ENCODE measurements at places on chromosomes 1 and 21.
A peak's percentile ranks its signal among the peaks of the same experiment; 100 is the strongest.

- DNase-seq, result no peak
These were observed 636 bp downstream of the WARS2 start for GRCh38 chr1:119139857-119140176.

DNA sequence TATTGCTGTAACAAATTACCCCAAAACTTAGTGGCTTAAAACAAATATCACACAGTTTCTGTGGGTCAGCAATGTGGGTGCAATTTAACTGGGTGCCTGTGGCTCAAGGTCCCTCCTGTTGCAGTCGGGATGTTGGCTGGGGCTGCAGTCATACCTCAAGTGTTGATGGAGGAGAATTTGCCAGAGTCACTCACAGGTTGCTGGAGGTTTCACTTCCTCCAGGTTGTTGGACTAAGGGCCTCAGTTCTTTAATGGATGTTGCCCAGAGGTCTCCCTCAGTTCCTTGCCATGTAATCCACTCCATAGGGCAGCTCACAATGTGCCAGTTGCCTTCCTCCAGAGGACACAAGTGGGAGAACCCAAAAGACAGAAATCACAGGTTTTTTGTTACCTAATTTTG lies 2.5 kb upstream of the TAF13 start:
- DNase-seq, result no peak

DNA sequence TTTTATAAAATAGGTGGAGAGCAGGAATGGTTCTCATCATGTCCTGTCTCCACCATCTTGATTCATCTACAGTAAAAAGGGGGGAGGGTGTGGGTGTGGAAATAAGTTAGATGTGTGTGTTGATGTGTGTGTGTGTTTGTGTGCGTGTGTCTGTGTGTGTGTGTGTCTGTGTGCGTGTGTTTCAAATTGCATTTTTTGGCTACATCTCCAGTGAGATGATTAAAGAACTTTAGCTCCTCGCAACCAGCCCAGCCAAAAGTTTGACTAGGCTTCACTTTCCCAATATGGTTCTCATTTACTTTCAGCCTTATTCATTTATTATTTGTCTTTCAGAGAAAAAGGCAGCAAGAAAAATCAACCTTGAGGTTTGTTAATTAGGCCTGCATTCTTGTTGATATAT lies 14.7 kb upstream of the HAO2 start:
- no peak for DNase-seq

DNA sequence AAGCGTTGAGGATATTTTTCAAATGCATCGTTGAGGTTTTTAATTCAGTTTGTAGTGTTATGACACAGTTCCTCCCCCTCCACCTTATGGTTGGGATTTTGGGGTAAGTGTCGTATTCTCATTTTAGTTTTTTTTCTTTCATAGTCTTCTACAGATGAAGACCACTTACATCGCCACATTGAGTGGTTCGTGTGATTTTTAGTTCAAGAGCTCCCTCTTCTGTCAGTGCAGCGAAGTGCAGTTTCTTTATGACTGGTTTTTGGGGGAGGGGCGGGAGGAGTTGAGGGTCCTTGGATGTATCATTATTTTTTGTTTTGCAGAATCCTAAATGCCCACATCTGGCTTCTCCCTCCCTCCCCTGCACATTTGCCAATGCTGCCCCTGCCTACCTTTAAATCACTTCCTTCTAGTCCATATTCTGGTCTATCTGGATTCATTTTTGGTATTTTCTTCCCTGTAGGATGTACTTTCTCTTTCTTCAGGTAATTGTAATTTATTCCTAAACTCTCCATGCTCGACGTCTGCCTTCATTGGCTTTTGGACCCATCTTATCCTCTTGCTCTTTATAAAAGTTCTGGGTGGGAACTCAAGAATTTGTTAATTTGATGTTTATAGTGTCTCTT lies 433.1 kb downstream of the CAMTA1 start:
- DNase-seq, result peak; percentile 42

GRCh38 chr21:43922949-43923348 lies 57.9 kb downstream of the AGPAT3 start:
- DNase-seq, result no peak

DNA sequence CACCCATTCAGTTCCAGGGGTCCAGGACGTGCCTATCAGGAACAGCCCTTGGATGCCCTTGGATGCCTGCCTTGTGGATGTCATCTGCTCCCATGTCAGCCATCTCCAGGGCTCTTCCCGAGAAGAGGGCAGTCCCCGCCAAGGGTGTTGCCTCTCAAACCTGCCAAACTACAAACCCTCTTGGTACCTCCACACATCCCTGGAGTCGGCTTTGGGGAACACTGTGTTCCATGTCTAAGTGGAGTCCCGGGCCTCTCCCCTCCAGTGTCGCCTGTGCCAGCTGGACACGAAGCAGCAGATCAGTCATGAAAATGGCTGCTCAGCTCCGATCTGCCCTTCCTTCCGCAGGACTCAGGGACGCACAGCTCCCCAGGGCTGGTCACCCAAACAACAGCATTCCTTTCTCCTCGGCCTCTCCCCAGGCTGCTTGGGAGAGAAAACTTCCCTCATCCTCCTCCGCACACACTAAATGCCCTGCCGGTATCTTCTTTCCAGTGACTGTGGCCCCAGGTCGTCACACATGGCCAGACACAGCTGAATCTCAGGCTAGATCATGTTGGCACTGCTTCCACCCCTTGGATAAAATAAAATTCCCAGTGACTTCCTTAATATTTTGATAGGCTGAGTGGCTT lies 53.4 kb downstream of the GALNT2 start:
- no peak for DNase-seq

- DNase-seq, result peak; percentile 66
These were observed 2.8 kb upstream of the SPSB1 start for GRCh38 chr1:9289711-9290485.

- no peak for DNase-seq
These were observed 26.3 kb upstream of the PCBP3 start for GRCh38 chr21:45617021-45617921.

DNA sequence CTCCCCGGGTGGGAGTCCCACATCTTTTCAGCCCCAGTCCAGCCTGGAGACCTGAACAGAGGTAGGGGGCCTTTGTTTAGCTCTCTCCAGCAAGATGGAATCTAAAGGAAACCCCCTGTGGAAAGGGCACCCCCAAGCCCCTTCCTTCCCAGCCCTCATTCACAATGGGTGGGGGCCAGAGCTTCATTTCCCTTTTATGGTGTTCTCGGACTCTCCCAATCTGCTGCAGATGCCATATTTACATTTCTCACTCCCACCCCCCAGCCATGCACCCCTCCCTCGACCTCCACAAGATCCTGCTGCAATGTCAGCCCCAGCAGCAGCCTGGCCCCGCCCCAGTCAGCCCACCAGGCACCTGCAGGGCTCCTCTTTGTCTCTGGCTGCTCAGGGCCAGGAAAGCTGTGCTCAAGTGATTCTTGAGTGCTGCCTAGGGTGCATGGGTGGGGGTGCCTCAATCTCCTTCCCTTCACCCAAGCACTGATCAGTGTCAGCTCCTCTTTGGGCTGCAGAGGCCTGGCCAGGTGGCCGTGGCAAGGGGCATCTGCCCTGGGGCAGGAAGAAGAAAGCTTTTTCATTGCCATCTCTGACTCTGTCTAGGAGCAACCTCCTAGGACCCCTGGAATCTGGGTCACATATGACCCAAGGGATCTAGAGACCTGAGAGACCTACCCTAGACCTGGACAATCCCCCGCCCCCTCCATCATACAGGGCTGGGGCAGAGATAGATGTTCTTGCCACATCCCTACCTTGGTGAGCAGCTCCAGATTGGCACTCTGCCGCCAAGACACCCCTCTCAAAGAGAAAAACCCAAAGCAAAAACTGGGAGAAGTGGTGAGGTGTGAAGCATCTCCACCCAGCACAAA lies 1.7 kb downstream of the KIF21B start:
- no peak for DNase-seq

- no peak for DNase-seq
These were observed 41.1 kb downstream of the PRKAA2 start for GRCh38 chr1:56686169-56686568.

GRCh38 chr21:21624674-21625073 lies 626.5 kb downstream of the NCAM2 start:
- DNase-seq, result no peak

Data from HuH-7 (cell line).